ENCODE measurements at places on chromosomes 1 and 21.
A peak's percentile ranks its signal among the peaks of the same experiment; 100 is the strongest.

GRCh38 chr1:112618114-112618720 is 724 bp downstream of the ST7L start:
- no peak for DNase-seq

- no peak for DNase-seq
Observed at GRCh38 chr1:154330669-154331068, 5.3 kb downstream of the ATP8B2 start.

GRCh38 chr1:916173-917075 is 7.3 kb upstream of the SAMD11 start:
- no peak for DNase-seq

DNA sequence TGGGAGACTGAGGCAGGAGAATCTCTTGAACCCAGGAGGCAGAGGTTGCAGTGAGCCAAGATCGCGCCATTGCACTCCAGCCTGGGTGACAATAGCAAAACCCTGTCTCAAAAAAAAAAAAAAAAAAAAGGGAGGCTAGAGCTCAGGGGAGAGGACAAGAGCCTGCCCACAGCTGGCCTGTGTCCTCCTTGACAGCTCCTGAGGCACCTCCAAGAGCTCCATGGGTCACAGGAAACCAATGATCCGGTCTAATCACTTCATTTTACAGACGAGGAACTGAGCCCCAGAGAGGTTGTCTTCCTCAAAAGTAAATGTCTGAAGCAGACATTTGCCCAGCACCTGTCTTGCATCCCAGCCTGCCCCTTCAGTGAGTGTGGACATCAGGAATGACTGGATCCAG is 49.4 kb downstream of the NID1 start:
- no peak for DNase-seq

DNA sequence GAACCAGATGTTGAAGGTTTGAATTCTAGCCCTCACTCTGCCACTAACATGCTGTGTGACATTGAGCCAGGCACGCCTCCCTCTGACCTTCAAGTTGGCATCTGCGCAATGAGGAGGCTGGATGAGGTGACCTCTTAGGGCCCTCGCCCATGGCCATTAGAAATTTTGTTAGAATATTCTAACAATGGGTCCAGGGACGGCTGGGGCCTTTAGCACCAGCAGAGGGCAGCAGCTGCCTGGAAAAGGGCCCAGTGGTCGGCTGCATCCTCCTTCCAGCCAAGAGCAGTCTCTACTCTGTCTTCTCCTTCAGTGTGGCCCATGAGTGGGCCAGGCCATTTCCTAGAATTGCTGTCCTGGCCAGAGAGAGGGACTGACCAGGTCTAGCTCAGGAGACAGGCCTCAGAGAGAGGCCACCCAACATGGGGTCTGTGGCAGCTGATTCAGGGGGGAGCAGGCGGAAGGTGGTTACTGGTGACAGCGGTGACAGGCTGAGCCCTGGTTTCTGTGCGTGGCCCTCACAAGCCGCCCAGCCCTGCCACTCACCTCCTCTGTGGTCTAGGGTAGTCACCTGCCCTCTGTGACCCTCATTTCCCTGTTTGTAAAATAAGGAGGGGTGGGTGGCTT is 101.3 kb upstream of the ACTL8 start:
- peak; percentile 17 for DNase-seq

DNA sequence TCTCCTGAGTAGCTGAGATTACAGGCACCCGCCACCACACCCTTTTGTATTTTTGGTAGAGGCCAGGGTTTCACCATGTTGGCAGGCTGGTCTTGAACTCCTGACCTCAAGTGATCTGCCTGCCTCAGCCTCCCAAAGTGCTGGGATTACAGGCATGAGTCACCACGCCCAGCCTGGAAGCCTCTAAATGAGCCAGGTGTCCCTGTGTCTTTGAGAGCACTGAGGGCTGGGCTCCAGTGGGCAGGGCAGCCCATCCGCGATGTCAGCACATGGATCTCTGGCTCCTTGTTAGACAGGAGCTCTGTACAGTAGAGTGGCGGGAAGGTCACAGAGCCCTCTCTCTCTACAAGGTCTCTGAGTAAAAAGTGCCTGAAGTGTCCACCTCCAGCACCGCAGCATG is 124.3 kb downstream of the PGBD5 start:
- DNase-seq, result no peak

GRCh38 chr1:160209321-160210046 is 4.3 kb downstream of the PEA15 start:
- no peak for DNase-seq

- DNase-seq, result no peak
Observed at GRCh38 chr1:38009088-38009840, 3.3 kb upstream of the UTP11 start.

DNA sequence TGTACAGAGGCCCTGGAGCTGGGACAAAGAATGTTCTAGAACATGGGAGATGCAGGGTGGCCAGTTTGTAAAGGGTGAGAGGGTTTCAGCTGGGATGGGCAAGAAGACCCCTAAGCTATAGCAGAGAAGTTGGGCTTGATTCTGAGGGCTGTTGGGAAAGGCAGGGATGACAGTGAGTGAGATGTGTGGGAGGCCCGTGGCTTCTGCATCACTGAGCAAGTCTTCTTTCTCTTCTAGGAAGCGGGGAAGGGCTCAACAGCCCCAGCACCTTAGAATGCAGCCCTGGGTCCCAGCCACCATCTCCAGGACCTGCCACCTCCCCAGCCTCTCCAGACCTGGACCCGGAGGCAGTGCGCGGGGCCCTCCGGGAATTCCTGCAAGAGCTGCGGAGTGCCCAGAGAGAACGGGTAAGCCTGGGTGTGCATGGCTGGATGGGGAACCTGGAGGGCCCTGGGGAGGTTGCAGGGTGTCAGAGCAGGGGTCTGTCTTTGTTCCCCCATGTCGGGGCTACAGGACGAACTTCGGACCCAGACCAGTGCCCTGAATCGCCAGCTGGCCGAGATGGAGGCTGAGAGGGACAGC is 14.8 kb downstream of the MFAP2 start:
- DNase-seq, result no peak

GRCh38 chr21:14527696-14528652 is 18.1 kb downstream of the SAMSN1 start:
- DNase-seq, result no peak

- no peak for DNase-seq
Observed at GRCh38 chr1:62951428-62951827, 167.5 kb downstream of the ATG4C start.

- DNase-seq, result no peak
Observed at GRCh38 chr1:154466206-154466605, 35.8 kb upstream of the TDRD10 start.

- DNase-seq, result no peak
Observed at GRCh38 chr1:198606020-198606438, 32.8 kb upstream of the PTPRC start.

DNA sequence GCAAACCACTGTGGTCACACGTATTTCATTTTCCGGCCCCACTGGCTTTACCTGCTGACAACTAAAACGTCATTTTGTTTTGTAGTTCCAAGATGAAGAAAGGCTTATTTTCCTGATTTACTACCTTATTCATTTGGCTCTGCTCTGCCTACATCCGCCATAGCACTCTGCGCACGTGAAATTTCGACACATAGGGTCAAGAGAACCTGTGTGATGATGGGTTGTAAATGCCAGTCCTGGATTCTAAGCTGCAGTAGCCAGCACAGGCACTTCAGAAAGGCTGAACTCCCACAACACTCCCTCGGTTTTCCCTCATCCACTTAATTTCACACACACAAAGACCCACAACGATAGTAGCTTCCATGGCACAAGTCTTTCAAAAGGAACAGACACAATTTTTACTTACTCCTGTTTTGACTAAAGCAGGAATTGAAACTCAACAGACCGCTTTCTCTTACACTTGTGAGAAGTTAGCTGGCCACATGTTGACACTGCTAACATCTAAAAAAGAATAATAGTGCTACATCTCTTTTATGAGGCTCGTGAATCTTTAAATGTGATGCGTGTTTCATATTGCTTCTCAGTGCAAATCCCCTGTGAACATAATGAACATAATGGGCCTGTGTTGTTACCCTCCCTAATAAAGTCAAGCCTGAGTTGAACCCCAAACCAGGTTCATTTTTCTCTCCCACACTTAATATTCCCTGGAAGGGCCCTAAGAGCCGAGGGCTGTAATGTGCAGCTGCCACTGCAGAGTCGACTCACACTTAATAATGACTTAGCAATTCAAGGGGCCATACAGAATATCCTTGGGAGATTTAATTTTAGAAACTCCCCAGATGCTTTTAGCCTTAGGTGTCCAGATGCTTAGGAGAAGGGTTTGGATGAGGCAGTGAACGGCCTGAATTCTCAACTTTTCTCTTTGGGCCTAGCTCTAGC is 1.5 kb upstream of the RUNX1 start:
- DNase-seq, result no peak

- no peak for DNase-seq
Observed at GRCh38 chr1:50981741-50982140, 11.7 kb downstream of the CDKN2C start.

GRCh38 chr1:18932387-18932786 is 24.1 kb downstream of the IFFO2 start:
- DNase-seq, result no peak

- no peak for DNase-seq
Observed at GRCh38 chr1:167683641-167684502, 37.9 kb upstream of the MPZL1 start.

- DNase-seq, result no peak
Observed at GRCh38 chr1:62188111-62188510, 6.5 kb upstream of the L1TD1 start.

All from NCI-H2107 (cell line).